Endothelial cell (in vitro differentiated cells): ENCODE measurements at places on chromosomes 1 and 21. TPM values are rescaled to one million over a fixed set of nuclear protein-coding genes. Genes with fewer than 3 reads are reported as not detected.

ZBTB8B gene
- 0.92 TPM for total RNA-seq

PGLYRP4 gene
- total RNA-seq, result 1.7 TPM

DISP1 gene
- total RNA-seq, result 27.2 TPM

SELE gene
- 14.3 TPM for total RNA-seq

DNA sequence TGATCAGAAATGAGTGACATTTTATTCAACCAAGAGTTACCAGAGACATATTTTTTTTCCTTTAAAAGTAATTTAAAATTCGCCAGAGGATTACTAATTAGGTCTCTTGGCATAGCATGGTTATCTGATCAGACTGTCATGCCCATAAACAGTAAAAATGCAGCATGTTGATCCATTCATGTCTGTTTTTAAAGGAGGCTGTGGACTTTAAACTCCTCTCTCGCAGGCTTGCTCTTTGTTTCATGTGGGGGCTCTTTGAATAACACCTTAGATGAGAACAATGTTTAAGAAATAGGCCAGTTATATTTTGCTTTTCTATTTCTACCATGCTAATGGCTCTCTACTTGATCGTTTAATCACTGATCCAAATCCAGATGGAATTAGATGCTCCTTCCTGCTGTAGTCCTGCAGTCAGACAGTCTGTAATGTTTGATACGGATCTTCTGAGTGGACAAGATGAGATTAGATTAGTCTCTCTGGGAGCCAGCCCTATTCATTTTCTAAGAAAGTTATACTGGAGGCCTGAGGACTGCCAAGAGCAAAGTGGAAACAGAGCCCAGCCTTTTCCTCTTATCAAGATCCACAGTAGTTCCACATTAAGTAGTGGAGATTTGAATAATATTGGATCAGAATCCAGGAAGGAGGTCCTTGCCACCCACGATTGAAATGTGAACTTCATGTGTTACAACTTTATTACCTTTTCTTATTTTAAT lies 197.4 kb downstream of the HS2ST1 start:
- no peak for DNase-seq
- H3K4me3 ChIP-seq, result no peak overlapping the region
- H3K4me1 ChIP-seq, result no peaks in the 10 kb centered on the region
- H3K27ac ChIP-seq, result no peak overlapping the region

- no peak within 1 kb of the TSS for H3K4me3 ChIP-seq
- peak; percentile 19 for DNase-seq
- H3K27ac ChIP-seq, result no peak within 1 kb of the TSS
- peaks cover 4% of the 10 kb centered on the region for H3K36me3 ChIP-seq
Measured at GRCh38 chr1:54800899-54801759, at the start of gene TTC22. Gene TTC22 (minus strand): TSS chr1:54801323. CDS start chr1:54801163, 160 bp downstream.

GRCh38 chr1:234330843-234331215 lies 42.4 kb upstream of the COA6 start:
- H3K4me1 ChIP-seq, result peaks cover 6% of the 10 kb centered on the region
- no peak overlapping the region for H3K4me3 ChIP-seq
- no peaks in the 10 kb centered on the region for H3K27me3 ChIP-seq
- no peak for DNase-seq
- H3K36me3 ChIP-seq, result no peaks in the 10 kb centered on the region
- H3K27ac ChIP-seq, result no peak overlapping the region

DNA sequence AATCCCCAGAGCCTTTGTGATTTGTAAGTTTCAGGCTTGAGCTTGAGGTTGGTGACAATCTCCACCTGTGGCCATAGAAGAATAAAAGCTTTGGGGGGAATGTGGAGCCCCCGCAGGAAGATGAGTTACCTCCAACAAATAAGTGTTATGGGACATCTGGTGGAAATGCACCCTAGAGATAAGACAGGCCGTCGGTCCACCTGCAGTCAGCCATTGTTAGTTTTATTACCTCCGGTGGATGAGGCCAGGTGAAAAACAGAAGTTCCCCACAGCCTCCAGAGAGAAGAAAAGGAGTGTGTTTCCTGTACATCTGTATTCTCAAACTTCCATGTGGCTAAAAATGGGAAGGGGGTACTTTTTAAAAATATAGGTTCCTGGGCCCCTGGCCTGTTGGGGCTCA lies 137.4 kb downstream of the KAZN start:
- H3K4me1 ChIP-seq, result peaks cover 6% of the 10 kb centered on the region
- H3K27me3 ChIP-seq, result peaks cover 3% of the 10 kb centered on the region
- no peak overlapping the region for H3K27ac ChIP-seq

DNA sequence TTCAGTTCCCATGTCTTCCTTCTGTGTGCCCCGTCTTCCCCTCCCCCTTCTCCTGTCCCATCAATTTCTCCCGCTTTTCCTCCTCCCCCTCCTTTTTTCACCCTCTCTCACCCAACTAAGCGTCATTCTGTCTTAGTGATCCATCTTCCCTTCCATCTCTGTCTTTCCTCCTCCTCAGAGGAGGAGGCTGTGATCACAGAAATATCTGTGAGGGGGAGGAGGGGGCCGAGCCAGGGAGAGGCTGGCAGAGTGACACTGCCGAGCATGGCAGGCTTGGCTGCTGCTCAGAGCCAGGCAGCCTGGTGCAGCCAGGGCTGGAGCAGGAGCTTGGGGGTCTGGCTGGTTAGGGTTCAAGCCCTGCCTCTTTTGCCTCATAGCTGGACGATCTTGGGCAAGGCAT lies 7.6 kb downstream of the HTR6 start:
- H3K36me3 ChIP-seq, result no peaks in the 10 kb centered on the region
- H3K27me3 ChIP-seq, result peaks cover 3% of the 10 kb centered on the region
- no peak overlapping the region for H3K4me3 ChIP-seq
- no peak overlapping the region for H3K27ac ChIP-seq

DNA sequence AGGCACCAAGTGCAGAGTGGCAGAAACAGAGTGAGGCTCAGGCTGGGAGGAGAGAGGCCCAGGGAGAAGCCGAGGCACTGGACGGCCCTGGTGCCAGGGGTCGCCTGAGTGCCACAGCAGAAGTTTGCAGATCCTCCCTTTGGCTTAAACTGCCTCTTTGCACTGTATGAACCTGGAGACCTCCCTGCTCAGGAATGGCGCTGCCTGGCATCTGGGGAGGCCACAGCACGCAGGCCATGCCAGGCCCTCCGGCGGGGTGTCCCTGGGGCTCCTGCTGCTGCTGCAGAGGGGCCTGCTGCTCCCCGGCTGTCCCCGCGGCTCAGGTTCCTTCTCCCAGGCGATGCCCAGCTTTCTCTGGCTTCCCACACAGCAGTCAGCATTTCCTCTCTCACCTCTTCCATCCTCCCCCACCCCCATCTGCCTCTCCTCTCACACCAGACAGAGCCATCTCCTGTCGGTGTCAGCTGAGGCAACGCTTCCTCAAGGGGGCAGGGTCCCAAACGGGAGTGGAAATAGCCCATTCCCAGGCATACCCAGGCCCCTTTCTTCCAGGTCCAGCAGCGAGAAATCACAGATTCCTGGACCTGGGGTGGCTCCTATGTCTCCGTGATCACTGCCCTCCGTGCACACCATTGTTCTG lies 35.2 kb downstream of the SYT6 start:
- no peaks in the 10 kb centered on the region for H3K36me3 ChIP-seq
- H3K4me1 ChIP-seq, result peaks cover 34% of the 10 kb centered on the region
- peaks cover 5% of the 10 kb centered on the region for H3K27me3 ChIP-seq
- H3K4me3 ChIP-seq, result no peak overlapping the region

- no peak overlapping the region for H3K4me3 ChIP-seq
- no peaks in the 10 kb centered on the region for H3K27me3 ChIP-seq
- no peaks in the 10 kb centered on the region for H3K4me1 ChIP-seq
- no peak overlapping the region for H3K27ac ChIP-seq
Measured at GRCh38 chr1:104768466-104768865, 1018.8 kb downstream of the AMY1C start.

- no peaks in the 10 kb centered on the region for H3K36me3 ChIP-seq
- no peaks in the 10 kb centered on the region for H3K27me3 ChIP-seq
- H3K4me3 ChIP-seq, result no peak overlapping the region
- H3K4me1 ChIP-seq, result peaks cover 5% of the 10 kb centered on the region
- no peak for DNase-seq
Measured at GRCh38 chr1:100456880-100457279, 81.1 kb upstream of the GPR88 start.

DNA sequence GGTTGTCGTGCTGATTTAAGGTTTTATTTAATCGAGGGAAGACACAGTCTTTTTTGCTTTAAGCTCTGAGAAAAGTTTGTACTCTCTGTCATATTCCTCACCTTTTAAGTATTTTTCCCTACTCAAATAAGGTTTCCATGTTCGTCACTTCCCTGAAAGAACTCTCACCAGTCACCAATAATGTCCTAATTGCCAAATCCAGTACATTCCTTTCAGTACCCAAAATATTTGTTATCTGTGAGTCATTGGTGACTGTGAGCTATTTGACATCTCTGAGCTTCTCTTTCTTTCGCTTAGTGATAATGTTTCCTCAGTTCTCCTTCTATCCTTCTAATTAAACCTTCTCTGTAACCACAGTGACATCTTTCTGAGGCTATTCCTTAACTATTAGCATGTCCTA lies 874.2 kb upstream of the ADGRL2 start:
- H3K4me1 ChIP-seq, result no peaks in the 10 kb centered on the region
- no peaks in the 10 kb centered on the region for H3K36me3 ChIP-seq
- no peaks in the 10 kb centered on the region for H3K27me3 ChIP-seq
- no peak overlapping the region for H3K4me3 ChIP-seq

DNA sequence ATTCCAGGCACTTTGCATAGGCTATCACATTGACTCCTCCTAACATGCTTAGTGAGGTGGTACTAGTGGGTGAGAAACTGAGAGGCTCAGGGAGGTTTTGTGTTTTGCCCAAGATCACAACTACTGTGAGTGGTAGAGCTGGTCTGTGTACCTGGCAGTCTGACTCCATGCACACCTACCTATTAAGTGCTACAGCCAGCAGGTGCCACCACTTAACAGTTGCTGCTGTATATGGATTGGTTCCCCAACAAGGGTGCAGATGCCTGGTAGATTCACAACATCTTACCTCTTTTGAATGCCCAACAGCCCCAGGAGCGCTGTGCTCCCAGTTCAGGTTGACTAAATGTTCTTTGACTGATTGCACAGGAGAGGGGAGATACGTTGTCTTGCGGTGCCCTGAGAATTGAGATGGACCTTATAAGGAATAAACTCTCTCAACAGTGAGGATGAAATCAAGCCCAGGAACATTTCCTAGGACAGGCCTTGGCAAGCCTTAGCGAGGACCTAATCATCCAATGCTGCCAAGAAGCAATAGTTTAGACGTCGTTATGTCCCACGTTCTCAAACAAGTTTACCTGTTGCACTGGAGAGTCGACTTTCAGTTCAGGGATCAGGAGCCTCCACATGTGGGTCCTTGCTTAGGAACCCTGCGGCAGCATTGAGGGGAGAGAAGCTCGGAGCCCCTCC lies 78.9 kb upstream of the F3 start:
- H3K36me3 ChIP-seq, result no peaks in the 10 kb centered on the region
- peaks cover 3% of the 10 kb centered on the region for H3K27me3 ChIP-seq
- no peak overlapping the region for H3K27ac ChIP-seq
- DNase-seq, result no peak
- no peaks in the 10 kb centered on the region for H3K4me1 ChIP-seq
